Stimulated activated CD8-positive, alpha-beta memory T cell treated with anti-CD3 and anti-CD28 coated beads, Interleukin-4, amount 100 ng/mL, for 1 hour (primary cell): ENCODE measurements at places on chromosomes 3 and 15.

GRCh38 chr3:145116769-145117168 lies 1044.2 kb downstream of the PLOD2 start:
- no peak for DNase-seq

- no peak for DNase-seq
Measured at GRCh38 chr15:34793071-34793470, 2.3 kb downstream of the ACTC1 start.

DNA sequence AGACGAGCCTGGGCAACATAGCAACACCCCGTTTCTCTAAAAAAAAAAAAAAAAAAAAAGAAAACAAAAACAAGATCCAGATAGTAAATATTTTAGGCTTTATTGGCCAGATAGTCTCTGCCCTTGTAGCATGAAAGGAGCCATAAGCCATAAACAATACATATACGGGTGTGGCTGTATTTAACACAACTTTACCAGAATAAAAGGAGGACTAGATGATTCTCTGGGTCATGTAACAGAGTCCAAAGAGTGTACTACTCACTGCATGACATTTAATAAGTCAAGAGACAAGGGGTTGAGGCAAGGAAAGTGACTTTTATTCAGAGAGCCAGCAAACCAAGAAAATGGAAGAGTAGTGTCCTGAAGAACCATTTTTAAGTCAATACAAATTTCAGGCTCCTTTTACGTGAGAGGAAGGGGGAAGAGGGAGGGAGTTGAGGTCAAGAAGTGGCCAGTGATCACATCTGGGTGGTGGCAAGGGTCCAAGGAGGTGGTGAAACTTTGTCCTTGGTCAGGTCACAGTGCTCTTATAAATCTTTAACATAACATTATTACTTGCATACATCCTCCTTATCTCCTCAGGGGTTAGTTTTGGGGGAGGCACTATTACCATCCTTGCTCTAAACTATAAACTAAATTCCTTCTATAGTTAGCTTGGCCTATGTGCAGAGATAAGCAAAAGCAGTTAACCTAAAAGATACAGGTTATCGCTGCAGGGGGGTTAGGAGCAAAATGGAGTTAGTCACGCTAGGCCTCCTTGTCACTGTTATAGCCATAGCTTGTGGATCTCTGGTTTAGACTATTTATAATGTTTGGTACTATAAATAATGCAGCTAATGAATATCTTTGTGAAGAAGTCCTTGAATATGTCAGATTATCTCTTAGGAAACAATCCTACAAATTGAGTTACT lies 46.1 kb downstream of the METTL6 start:
- no peak for DNase-seq

- no peak for DNase-seq
Measured at GRCh38 chr15:62914461-62915079, 128.0 kb upstream of the TPM1 start.

GRCh38 chr3:55426486-55426885 lies 60.6 kb downstream of the WNT5A start:
- no peak for DNase-seq

DNA sequence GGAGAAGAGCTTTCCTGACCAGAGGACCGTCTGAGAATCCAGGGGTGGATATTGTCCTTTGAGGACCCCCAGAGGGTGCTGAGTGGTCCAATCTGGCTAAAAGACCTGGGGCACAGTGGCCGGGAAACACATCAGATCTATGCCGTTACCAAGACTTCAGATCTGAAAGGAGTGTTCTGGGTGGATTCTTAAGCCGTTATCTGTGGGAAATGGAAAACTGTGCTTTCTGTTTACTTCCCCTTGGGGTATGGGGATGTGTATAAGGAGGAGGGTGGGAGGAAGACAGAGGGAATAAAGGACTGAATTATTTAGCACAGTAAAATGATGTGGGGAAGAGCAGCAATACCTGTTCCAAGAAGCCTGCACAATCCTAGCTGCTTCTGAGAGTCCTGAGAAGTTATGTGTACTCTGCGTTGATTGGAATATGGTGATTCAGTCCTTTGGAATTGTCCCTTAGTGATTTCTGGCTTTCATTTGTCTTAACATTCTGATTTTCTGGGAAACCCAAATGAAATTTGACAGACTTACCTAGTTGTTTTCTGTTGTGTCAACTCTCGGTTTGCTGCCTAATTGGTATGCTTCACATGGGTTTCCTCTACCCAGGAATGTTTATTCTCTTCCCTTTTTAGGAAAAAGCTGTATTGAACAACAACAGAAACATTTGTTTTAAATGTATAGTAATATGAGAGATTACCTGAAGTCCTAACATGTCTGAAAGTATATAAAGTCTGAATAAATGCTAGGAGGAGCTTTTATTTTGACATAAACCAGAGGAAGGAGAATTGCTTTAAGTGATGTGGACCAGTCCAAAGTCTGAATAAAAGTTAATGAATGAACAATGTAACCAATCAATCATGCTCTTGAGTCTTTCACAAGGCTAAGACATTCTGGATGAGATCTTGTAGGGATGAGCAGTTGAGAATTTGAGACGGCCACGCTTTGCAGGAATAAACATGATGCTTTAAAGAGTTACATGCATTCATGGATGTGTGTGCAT lies 427.1 kb upstream of the C2CD4B start:
- no peak for DNase-seq

DNA sequence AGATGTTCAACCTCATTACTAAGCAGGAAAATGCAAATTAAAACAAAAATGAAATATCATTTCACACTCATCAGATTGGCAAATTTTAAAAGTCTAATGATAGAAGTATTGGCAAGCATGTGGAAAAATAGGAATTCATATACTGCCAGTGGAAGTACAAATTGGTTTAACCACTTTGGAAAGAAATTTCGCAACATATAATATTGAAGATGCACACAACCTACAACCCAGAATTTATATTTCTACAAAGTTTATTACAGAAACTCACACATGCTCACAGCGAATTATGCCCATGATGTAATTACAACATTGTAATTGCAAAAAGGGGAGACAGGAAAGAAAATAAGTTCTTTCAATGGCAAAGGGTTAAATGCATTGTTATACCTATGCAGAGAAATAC lies 324.1 kb downstream of the IGSF11 start:
- DNase-seq = no peak
